ENCODE measurements at places on chromosomes 2 and 18.

- no peak for DNase-seq
Observed at GRCh38 chr2:68203587-68203986, 45.9 kb downstream of the PNO1 start.

DNA sequence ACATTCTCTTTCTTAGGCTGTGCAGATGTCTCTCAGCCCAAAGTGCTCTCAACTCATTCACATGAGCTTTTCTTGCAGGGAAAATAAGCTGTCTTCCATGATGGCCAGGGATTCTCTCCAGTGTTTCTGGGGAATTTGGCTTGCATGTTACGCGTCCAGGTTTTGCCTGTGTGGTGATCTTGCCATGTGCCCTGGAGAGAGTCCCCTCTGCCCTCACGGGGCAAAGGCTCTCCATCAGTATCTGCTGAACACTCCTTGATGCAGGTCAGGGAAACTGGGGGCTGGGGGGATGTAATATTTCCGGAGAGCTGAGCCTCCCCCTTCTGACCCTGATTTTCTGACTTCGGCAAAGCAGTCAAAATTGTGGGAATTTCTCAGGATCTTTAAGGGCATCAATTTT, 87.6 kb downstream of the ACKR3 start:
- DNase-seq = no peak

- DNase-seq = peak; percentile 79
Observed at GRCh38 chr18:54983041-54983686, 23.9 kb upstream of the CCDC68 start.

- no peak for DNase-seq
Observed at GRCh38 chr2:70664525-70664924, 103.5 kb downstream of the ADD2 start.

GRCh38 chr2:102101849-102102635, 40.5 kb upstream of the IL1R1 start:
- DNase-seq = no peak

DNA sequence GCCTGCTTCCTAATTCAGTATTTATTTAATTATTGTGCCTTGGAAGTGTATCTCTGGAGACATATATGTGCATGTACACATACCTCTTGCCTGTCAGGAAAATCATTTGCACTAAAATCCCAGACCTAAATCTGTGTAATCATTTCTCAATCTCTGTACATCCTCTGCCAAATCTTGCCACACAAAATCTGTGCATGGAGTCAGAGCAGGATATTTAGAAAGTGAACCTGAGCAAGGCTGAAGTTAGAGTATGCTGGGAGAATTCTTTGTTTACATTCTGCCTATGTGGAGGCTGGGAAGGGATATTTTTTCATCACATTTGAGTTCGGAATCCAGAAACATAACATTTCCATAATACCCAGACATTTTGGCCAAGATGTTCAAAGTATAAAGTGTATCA, 9.3 kb downstream of the XRCC5 start:
- DNase-seq = no peak

DNA sequence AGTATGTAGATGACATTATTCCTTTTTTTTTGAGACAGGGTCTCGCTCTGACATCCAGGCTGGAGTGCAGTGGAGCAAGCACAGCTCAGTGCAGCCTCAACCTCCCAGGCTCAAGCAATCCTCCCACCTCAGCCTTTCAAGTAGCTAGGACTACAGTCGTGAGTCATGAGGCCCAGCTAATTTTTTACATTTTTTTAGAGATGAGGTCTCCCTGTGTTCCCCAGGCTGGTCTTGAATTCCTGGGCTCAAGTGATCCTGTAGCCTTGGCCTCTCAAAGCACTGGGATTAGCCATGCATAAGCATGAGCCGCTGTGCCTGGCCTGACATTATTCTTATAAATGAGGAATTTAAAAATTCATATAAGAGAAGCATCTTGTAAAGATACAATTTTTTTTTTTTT, 86.9 kb downstream of the FAM117B start:
- DNase-seq = no peak

- no peak for DNase-seq
Observed at GRCh38 chr18:36893227-36893626, 64.3 kb downstream of the KIAA1328 start.

DNA sequence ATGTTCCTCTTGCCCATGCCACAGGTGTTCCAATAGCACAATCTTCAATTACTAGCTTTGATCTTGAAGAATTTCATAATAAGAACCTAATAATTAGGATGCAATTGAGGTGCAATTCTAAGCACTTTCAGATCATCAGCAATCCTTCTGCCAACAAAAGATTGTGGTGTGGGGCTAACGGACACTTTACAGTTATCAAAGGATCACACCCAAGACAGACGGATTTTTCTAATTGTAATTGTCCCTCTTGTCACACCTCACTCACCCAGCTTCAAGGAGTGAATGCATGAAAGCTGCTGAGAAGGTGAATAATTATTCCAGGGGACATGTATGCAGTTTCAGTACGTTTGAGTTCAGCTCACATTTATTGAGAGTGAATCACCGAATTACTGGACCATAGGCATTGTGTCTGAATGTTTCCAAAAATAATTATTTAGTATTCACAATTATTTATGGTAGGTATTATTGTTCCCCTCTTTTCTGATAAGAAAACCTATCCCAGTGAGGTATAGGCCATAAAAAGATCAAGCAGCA, 438.5 kb upstream of the TRIB2 start:
- no peak for DNase-seq

GRCh38 chr2:68556381-68556780, 87.0 kb upstream of the PROKR1 start:
- DNase-seq = no peak

Measured in SK-N-DZ (cell line).